ENCODE measurements at places on chromosomes 11 and 22. TPM values are rescaled to one million over a fixed set of nuclear protein-coding genes. Genes with fewer than 3 reads are reported as not detected.

The WT1 gene
- not detected for total RNA-seq

The TSPAN32 gene
- total RNA-seq, result 0.46 TPM

The KRTAP5-9 gene
- not detected for total RNA-seq

The NLRP14 gene
- 0.07 TPM for total RNA-seq

The UBQLN3 gene
- total RNA-seq, result 0.10 TPM

The SERPING1 gene
- total RNA-seq, result 11.6 TPM

The TSPAN18 gene
- 0.10 TPM for total RNA-seq

The MRGPRX1 gene
- not detected for total RNA-seq

The C11orf52 gene
- 0.23 TPM for total RNA-seq

The JAML gene
- not detected for total RNA-seq

The SHISAL1 gene
- total RNA-seq, result 13.5 TPM

The THAP12 gene
- 27.5 TPM for total RNA-seq

The ACRV1 gene
- not detected for total RNA-seq

The OR56A1 gene
- not detected for total RNA-seq

The PIWIL4 gene
- 4.6 TPM for total RNA-seq

Data from smooth muscle cell of the pulmonary artery (primary cell).